ENCODE measurements at places on chromosomes 4 and X.

DNA sequence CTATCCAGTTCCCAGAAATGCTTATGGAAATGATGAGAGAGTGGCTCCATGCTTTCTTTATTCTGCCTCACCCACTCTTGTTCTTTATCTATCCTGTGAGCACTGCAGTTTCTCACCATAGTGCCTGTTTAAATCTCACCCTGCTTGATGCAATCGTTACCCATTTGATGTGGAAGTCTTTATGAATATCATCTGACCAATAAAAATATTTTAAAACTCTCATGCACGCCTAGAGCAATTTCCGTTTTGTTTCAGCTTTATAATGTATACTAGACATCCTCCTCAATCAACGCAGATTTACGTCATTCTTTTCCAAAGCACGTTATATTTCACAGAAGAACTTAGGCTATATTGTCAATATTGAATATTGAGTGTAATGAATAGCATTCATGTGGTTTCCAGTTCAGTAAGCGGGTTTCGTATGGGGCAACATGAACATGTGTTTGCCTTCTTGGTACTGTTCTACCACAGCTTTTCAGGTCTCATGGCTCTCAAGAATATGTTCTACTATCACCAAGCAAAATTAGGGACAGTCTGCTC is 32.9 kb downstream of the GPM6A start:
- no peaks in the 10 kb centered on the region for H3K4me1 ChIP-seq
- DNase-seq, result no peak
- no peak overlapping the region for H3K27ac ChIP-seq
- H3K36me3 ChIP-seq, result no peaks in the 10 kb centered on the region

DNA sequence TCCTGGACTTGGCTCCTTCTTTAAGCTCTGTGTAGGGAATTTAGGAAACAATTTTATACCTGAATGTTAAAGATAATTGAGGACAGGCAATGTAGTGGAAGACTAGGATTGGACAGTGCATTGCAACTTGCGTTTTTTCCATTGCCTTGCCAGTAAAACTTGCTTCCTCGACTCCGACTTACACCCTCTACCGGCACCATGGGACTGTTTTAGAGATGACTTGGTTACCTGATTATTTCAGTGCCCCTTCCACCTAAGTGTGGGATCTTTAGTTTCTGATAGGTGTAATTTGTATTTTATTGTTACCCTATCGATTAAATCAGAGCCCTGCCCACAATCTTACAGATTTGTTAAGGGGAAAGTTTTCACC is 1.2 kb downstream of the PRPS1 start:
- H3K36me3 ChIP-seq, result no peaks in the 10 kb centered on the region
- H3K27me3 ChIP-seq, result no peaks in the 10 kb centered on the region
- H3K4me3 ChIP-seq, result peak overlapping the region; percentile 66
- no peak for DNase-seq
- peak overlapping the region; percentile 86 for H3K27ac ChIP-seq

DNA sequence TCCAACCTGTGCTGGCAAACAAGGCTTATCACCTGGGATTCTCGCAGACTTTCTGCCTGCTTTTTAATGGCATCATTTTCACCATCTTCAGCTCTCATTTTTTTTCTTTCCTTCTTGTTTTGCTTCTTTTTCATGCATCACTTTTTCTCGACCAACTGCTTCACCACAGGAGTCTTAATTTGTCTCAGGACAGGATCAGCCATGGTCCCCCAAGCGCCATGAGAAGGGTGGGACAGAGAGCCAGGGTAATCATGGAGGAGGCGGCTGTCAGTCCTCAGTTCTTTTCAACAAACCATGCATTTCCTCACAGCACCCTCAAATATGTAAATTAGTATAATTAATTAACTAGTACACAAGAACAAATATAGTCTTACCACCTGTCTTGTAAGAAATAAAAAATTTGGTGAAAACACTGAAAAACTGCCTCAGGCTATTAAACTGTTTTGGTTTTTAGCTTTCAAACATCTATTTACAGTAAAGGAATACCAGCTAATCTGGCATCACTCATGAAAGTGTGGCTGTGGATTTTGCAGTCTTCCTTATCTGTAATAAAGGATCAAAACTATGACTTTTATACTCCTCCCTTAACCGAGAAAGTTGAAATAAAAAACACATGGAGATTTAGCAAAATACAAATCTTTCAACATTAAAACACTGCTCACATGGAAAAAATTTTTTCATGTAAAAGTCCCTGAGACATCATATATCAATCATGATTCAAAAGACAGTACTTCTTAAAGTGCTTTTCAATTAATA is 19.1 kb downstream of the EIF4E start:
- no peaks in the 10 kb centered on the region for H3K27me3 ChIP-seq
- H3K27ac ChIP-seq, result no peak overlapping the region
- no peak overlapping the region for H3K4me3 ChIP-seq
- H3K4me1 ChIP-seq, result no peaks in the 10 kb centered on the region

- no peaks in the 10 kb centered on the region for H3K36me3 ChIP-seq
- H3K27ac ChIP-seq, result no peak overlapping the region
- no peak for DNase-seq
- H3K4me3 ChIP-seq, result no peak overlapping the region
These were observed 72.3 kb upstream of the ZNF518B start for GRCh38 chr4:10529291-10530136.

GRCh38 chrX:150362599-150363481 is at the start of gene MAMLD1:
MAMLD1 (plus strand) TSS chrX:150363317; CDS start chrX:150445517, 82,200 bp downstream.
- no peaks in the 10 kb centered on the region for H3K27me3 ChIP-seq
- peak within 1 kb of the TSS; percentile 49 for H3K4me3 ChIP-seq
- H3K36me3 ChIP-seq, result no peaks in the 10 kb centered on the region
- peak within 1 kb of the TSS; percentile 92 for H3K27ac ChIP-seq
- peak; percentile 68 for DNase-seq
- no peaks in the 10 kb centered on the region for H3K4me1 ChIP-seq

All from uterus (tissue), 4 donors.